ENCODE measurements at places on chromosomes 7 and 10. TPM values are rescaled to one million over a fixed set of nuclear protein-coding genes. Genes with fewer than 3 reads are reported as not detected.
A peak's percentile ranks its signal among the peaks of the same experiment; 100 is the strongest.

DNA sequence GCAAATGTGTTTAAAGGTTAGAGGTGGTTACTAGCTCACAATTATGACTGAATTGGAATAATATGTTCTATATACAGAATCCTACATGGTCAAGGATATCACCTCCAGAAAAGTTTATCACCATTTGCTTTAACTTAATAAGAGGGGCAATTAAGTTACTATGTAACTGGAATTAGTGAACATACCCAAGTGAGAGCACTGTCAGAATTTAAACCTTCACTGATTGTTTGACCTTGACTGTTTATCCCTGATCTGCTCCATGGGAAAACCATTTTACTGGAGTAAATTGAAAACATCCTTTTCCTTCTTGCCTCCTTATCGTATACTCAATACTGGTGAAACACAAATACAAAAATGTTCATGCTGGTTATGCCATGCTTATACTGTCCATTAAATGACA lies 107.4 kb downstream of the SEMA3D start:
- no peak for DNase-seq

- DNase-seq = no peak
Measured at GRCh38 chr7:47373871-47374451, 207.9 kb downstream of the TNS3 start.

DNA sequence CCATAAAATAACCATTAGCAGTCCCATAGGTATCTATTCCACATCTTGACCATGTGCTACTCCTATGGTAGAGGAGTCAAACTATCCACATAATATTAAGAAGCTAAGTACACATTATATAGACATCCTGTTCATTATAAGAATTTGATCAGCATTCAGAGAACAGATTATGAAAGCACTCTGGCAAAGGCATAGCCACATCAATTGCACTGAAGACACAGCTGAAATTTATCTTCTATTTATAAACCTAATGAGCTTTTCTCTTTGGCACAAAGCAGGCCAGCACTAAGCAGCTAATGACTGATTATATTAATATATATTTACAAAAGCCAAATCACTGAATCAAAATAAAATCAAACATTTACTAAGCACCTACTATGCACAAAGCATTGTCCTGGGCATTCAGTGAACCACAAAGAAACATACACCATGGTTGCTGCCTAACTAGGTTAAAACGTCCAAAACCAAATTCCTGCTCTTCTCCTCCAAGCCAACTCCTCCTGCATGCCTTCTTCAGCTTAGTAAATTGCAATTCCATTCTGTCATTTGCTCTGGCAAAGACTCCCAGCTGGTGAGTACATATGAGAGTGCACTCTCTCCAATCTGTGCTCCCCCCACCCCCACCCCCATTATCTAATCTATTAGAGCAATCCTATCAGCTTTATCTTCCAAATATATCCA lies 122.6 kb upstream of the ASAH2 start:
- no peak for DNase-seq

- DNase-seq = no peak
Measured at GRCh38 chr10:36725581-36726520, 399.5 kb upstream of the ANKRD30A start.

GRCh38 chr10:131041441-131041840 lies 270.1 kb downstream of the TCERG1L start:
- no peak for DNase-seq

GRCh38 chr7:128209229-128210035 lies 31.6 kb upstream of the LEP start:
- DNase-seq = peak; percentile 70

DNA sequence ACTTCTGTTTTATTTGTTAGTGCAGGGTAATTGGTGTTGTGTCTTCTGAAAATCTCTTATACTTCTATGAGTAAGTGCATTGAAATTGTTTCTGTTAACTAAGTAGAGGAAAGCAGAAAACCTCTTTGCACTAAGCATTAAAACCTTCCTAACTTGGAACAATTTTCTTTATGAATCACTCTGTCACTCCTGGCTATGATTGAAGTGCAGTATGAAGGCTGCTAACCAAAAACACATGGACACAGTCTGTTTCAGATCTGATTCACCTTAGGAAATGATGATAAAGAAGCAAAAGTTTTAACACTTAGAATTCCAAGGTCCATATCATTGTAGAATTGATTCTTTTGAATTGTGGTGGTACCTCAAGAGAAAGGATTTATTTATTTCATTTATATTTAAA lies 41.9 kb downstream of the MET start:
- DNase-seq = no peak

GRCh38 chr7:108248418-108248817 lies 118.3 kb upstream of the LAMB4 start:
- DNase-seq = no peak

GRCh38 chr10:62382831-62383230 lies 8.7 kb downstream of the ZNF365 start:
- DNase-seq = no peak

GRCh38 chr7:22564511-22565045 lies 64.6 kb upstream of the STEAP1B start:
- DNase-seq = peak; percentile 32

- no peak for DNase-seq
Measured at GRCh38 chr7:25861601-25862260, 290.3 kb upstream of the NFE2L3 start.

- no peak for DNase-seq
Measured at GRCh38 chr10:87868277-87868676, 4.9 kb downstream of the PTEN start.

DNA sequence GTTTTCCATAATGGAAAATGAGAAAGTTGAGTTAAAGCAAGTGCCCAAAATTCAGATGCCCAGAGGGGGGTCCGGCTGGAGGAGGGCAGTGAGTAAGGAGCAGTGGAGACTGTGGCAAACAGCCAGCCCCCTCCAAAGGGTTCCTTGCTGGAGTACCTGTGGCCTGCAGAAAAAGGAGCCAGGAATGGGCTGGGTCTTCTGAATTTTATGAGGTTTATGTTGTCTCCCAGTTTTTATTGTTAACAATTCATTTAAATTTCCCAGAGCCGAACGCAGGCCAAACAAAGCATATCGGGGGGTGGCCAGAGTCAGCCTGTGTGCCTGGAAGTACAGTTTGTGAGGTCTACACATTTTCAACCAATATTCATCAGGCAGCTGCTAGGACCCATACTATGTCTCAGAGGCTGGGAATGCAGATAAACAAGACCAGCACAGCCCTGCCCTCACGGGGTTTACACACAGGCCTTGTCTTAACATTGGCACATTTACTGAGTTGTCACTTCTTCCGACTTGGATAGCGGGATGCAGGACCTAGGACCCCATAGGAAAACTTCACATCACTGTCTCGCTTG lies 12.9 kb upstream of the CSGALNACT2 start:
- DNase-seq = no peak

DNA sequence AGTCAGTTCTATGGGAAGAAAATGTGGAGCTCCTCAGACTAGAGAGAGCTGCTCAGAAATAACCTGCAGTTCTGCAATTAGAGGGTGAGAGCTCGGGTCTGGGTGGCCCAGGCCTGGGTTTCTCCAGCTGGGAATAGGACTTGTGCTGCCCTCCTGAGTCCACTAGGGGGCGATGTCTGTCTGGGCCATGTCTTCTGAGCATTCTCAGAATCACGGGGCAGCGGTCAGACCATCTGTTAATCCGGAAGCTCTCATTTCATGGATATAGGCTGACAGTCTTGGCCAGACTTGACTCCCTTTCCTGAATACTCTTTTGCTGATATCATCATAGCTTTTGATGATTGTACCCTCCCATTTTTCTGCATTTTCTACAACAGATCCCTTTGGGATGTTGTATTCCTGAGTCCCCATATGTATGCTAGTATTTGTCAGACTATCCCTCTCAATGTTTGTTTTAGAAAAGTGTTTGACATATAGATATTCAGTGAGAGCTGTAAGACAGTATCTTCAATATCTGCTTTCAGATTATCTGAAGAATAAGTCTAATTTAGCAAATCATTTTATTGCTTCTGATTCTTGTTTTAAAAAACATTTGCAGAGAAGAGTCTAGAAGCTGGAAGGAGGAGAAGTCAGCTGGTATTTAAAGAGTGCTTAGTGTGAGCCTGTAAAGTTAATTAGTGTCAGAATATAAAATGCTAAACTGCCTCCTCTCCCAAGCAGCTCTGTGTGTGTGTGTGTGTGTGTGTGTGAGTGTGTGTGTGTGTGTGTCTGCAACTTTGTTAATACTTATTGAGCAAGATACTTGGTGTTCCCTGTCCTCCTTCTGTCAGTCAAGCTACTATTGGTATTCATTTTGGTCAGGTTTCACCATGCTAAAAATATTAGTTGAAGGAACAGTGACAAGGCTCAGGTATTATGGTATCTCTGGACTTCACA lies 38.0 kb downstream of the STARD3NL start:
- peak; percentile 84 for DNase-seq

GRCh38 chr10:43263551-43264343 lies 3.1 kb downstream of the RASGEF1A start:
- DNase-seq = peak; percentile 17

DNA sequence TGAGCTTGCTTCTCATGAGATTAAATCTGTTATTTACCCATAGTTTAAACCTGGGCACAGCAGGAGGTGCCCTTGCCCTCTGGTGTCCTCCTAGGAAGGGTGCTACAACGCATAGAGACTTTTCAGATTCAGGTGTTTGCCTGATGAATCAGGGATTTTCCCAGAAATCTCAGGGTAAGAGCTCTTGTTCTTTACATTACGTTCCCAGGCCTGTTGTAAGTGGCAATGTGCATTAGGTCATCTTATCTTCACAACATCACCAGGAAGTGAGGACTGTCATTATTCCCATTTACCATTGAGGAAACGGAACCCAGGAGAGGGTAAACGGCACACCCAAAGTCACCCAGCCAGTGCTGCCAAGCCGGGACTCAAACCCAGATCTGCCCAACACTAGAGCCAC lies 73.0 kb downstream of the NHLRC2 start:
- no peak for DNase-seq

GRCh38 chr7:8913682-8914081 lies 480.3 kb downstream of the NXPH1 start:
- DNase-seq = no peak

- DNase-seq = no peak
Measured at GRCh38 chr7:301291-302053, 11.5 kb downstream of the FOXL3 start.

GRCh38 chr7:11458736-11459483 lies 373.1 kb downstream of the THSD7A start:
- DNase-seq = no peak

- no peak for DNase-seq
Measured at GRCh38 chr10:12661671-12662070, 312.3 kb downstream of the CAMK1D start.

GRCh38 chr7:131521651-131522163 lies 34.7 kb downstream of the PODXL start:
- no peak for DNase-seq

- DNase-seq = no peak
Measured at GRCh38 chr7:19210893-19211413, 65.7 kb upstream of the FERD3L start.

Gene C10orf62
- total RNA-seq = not detected

Gene NUB1
- total RNA-seq = 67.3 TPM

Gene EPHB6
- 5.7 TPM for total RNA-seq

Gene CPA2
- total RNA-seq = not detected
